ENCODE measurements at places on chromosomes 1 and 21.

DNA sequence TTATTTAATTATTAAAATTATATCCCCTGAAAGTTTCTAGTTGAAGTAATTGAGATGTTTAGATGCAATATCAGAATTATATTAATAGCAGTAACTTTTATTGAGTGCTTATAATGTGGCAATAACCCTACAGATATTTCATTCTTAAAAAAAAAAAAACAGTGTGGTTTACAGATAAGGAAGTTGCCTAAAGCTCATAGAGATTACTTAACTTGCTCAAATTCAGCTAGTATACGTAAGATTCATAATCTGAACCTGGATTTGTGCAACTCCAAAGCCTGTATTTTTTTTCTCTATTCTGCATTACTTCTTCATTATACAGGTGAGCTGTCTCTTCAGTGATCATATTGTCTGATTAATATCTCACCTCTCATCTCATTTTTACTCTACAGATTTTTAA is 156.0 kb upstream of the PTBP2 start:
- H3K27me3 ChIP-seq: no peaks in the 10 kb centered on the region
- no peak overlapping the region for H3K27ac ChIP-seq
- H3K36me3 ChIP-seq: no peaks in the 10 kb centered on the region

DNA sequence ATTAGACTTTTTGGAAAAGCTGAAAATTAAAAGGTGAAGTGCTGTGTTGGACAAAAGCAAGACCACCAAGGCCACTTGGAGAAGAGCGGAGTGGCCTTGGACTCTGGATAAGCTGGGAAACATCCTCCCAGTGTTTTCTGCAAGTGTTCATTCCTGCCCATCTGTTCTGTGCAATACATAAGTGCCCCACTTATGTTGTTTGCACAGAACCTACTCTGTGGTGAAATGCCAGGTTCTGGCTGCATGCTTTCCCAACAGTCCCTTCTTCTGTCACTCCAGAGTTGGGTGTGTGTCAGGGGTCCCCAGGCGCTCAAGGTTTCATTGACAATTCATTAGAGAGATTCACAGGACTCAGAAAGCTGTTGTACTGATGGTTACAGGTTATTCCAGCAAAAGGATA is 30.3 kb downstream of the NHLH2 start:
- DNase-seq: no peak
- H3K4me3 ChIP-seq: no peak overlapping the region
- H3K36me3 ChIP-seq: no peaks in the 10 kb centered on the region
- no peak overlapping the region for H3K27ac ChIP-seq
- H3K4me1 ChIP-seq: no peaks in the 10 kb centered on the region

DNA sequence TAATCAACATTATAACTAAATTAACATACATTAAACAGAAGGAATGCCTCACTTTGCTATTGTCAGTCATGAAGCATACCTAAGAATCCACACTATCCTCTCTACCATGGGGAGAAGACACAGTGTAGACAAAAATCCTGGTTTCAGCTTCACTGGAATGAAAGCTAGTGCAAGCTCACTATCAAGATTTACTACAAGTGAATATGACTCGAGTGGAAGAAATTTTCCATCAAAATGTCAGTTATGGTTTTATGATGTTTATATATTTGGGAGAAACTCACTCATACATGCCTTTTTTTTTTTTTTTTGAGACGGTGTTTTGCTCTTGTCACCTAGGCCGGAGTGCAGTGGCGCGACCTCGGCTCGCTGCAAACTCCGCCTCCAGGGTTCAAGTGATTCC is 424.3 kb downstream of the KCNT2 start:
- no peak overlapping the region for H3K4me3 ChIP-seq
- no peaks in the 10 kb centered on the region for H3K4me1 ChIP-seq
- no peak overlapping the region for H3K27ac ChIP-seq
- no peaks in the 10 kb centered on the region for H3K36me3 ChIP-seq
- DNase-seq: no peak

GRCh38 chr1:152806576-152806975 is at the start of gene LCE1C:
Gene LCE1C (minus strand): TSS chr1:152806651. CDS start chr1:152805478, 1,173 bp downstream.
- no peaks in the 10 kb centered on the region for H3K36me3 ChIP-seq
- no peaks in the 10 kb centered on the region for H3K4me1 ChIP-seq
- DNase-seq: no peak
- H3K4me3 ChIP-seq: no peak within 1 kb of the TSS
- H3K27me3 ChIP-seq: peaks cover 18% of the 10 kb centered on the region
- no peak within 1 kb of the TSS for H3K27ac ChIP-seq

- no peak overlapping the region for H3K4me3 ChIP-seq
- H3K27ac ChIP-seq: no peak overlapping the region
- H3K27me3 ChIP-seq: no peaks in the 10 kb centered on the region
- no peak for DNase-seq
- H3K4me1 ChIP-seq: no peaks in the 10 kb centered on the region
Observed at GRCh38 chr21:37101384-37101783, 28.3 kb downstream of the TTC3 start.

- H3K4me1 ChIP-seq: no peaks in the 10 kb centered on the region
- no peaks in the 10 kb centered on the region for H3K36me3 ChIP-seq
- DNase-seq: no peak
- peaks cover 13% of the 10 kb centered on the region for H3K27me3 ChIP-seq
Observed at GRCh38 chr1:156705321-156705917, at the start of gene CRABP2. Gene CRABP2 (minus strand): TSS chr1:156705583. CDS start chr1:156705446, 137 bp downstream.

GRCh38 chr1:152252157-152252556 is 28.2 kb upstream of the HRNR start:
- no peaks in the 10 kb centered on the region for H3K36me3 ChIP-seq
- no peak for DNase-seq
- H3K27me3 ChIP-seq: no peaks in the 10 kb centered on the region
- no peak overlapping the region for H3K4me3 ChIP-seq

- DNase-seq: no peak
- H3K36me3 ChIP-seq: peaks cover 6% of the 10 kb centered on the region
- H3K27ac ChIP-seq: peak overlapping the region; percentile 58
- peak overlapping the region; percentile 53 for H3K4me3 ChIP-seq
- H3K4me1 ChIP-seq: peaks cover 2% of the 10 kb centered on the region
- no peaks in the 10 kb centered on the region for H3K27me3 ChIP-seq
Observed at GRCh38 chr1:86382878-86383277, 13.2 kb downstream of the ODF2L start.

- no peak overlapping the region for H3K27ac ChIP-seq
- H3K4me3 ChIP-seq: no peak overlapping the region
- no peak for DNase-seq
- no peaks in the 10 kb centered on the region for H3K27me3 ChIP-seq
Observed at GRCh38 chr21:45069085-45069484, 5.3 kb upstream of the ADARB1 start.

- H3K4me1 ChIP-seq: no peaks in the 10 kb centered on the region
- DNase-seq: no peak
- H3K27me3 ChIP-seq: peaks cover 9% of the 10 kb centered on the region
- H3K27ac ChIP-seq: no peak overlapping the region
- no peak overlapping the region for H3K4me3 ChIP-seq
- no peaks in the 10 kb centered on the region for H3K36me3 ChIP-seq
Observed at GRCh38 chr1:200518524-200518923, 102.0 kb downstream of the KIF14 start.

- H3K27me3 ChIP-seq: no peaks in the 10 kb centered on the region
- H3K36me3 ChIP-seq: no peaks in the 10 kb centered on the region
- peaks cover 58% of the 10 kb centered on the region for H3K4me1 ChIP-seq
- H3K27ac ChIP-seq: no peak overlapping the region
- no peak overlapping the region for H3K4me3 ChIP-seq
- DNase-seq: no peak
Observed at GRCh38 chr1:31700468-31701090, 3.2 kb downstream of the COL16A1 start.

- H3K4me3 ChIP-seq: no peak overlapping the region
- peaks cover 27% of the 10 kb centered on the region for H3K4me1 ChIP-seq
- no peak for DNase-seq
Observed at GRCh38 chr1:9544926-9545325, 5.7 kb downstream of the SLC25A33 start.

GRCh38 chr1:39646232-39647081 is 7.0 kb upstream of the HEYL start:
- peaks cover 11% of the 10 kb centered on the region for H3K27me3 ChIP-seq
- H3K36me3 ChIP-seq: no peaks in the 10 kb centered on the region
- DNase-seq: no peak
- H3K4me3 ChIP-seq: no peak overlapping the region
- H3K27ac ChIP-seq: no peak overlapping the region
- no peaks in the 10 kb centered on the region for H3K4me1 ChIP-seq

DNA sequence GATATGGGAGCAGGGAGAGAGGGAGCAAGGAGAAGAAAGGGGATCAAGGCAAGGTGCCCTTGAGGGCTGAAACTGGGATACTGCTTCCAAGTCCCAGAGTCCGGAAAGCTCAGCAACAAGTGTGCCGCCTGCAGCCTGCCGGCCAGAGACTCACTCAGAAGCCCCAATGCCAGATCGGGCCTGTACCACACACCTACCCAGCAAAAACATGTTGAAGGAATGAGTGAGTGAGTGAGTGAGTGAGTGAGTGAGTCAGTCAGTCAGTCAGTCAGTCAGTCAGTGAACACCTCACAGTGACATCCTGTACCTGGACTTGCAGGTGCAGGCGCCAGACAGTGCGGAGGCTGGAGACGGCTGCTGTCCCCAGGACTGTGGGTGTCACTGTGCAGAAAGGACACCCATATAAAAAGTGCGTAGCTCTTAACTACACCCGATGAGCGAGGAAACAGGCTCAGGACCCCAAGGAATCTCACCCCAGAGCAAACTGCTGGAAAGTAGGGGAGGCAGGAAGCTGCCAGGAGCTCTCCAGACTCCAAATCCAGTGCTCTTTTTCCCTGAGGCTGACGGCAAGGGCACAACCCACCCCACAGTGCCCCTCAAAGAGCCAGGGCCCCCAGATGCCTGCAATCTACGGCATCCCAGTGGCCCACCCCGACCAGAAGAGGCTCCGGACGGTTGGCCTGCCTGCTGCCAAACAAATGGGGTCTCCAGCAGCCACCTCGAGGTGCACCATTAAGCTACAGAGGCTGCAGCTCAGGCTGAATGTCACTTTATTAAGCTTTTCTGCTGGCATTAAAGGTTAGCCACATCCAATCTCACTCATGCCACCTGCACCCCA is 261.7 kb downstream of the NPHP4 start:
- no peaks in the 10 kb centered on the region for H3K4me1 ChIP-seq
- H3K4me3 ChIP-seq: no peak overlapping the region
- no peaks in the 10 kb centered on the region for H3K36me3 ChIP-seq
- H3K27me3 ChIP-seq: peaks cover 14% of the 10 kb centered on the region
- DNase-seq: peak; percentile 42

- no peak for DNase-seq
- peaks cover 30% of the 10 kb centered on the region for H3K4me1 ChIP-seq
- H3K27ac ChIP-seq: peak overlapping the region; percentile 45
- no peaks in the 10 kb centered on the region for H3K27me3 ChIP-seq
- no peaks in the 10 kb centered on the region for H3K36me3 ChIP-seq
Observed at GRCh38 chr1:19400192-19400611, 85.1 kb downstream of the CAPZB start.

DNA sequence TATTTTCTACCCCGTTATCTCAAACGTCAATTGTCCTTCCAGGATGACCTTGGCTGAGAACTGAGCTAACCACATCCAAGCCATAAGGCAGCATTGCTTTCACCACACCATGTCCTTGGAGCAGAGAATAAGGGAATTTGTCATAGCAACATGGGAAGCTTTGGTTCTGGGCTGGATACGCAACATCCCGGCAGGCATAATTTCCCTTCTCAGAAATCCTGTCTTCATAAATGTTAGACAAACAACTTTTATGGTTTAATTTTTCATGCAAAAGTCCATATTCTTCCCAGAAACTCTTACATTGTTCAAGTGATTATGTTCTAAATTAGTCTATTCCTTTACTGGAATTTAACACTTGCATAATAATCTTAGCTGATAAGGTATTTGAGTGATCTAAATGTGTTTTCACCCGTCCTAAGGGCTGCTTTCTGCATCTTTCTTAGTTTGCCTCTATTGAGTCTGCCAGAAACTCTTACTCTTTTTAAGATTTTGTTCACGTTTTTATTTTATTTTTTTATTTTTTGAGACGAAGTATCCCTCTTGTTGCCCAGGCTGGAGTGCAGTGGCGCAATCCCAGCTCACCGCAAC is 51.8 kb downstream of the KCNJ15 start:
- H3K27ac ChIP-seq: no peak overlapping the region
- no peak overlapping the region for H3K4me3 ChIP-seq
- H3K36me3 ChIP-seq: no peaks in the 10 kb centered on the region
- peaks cover 12% of the 10 kb centered on the region for H3K27me3 ChIP-seq
- no peaks in the 10 kb centered on the region for H3K4me1 ChIP-seq

DNA sequence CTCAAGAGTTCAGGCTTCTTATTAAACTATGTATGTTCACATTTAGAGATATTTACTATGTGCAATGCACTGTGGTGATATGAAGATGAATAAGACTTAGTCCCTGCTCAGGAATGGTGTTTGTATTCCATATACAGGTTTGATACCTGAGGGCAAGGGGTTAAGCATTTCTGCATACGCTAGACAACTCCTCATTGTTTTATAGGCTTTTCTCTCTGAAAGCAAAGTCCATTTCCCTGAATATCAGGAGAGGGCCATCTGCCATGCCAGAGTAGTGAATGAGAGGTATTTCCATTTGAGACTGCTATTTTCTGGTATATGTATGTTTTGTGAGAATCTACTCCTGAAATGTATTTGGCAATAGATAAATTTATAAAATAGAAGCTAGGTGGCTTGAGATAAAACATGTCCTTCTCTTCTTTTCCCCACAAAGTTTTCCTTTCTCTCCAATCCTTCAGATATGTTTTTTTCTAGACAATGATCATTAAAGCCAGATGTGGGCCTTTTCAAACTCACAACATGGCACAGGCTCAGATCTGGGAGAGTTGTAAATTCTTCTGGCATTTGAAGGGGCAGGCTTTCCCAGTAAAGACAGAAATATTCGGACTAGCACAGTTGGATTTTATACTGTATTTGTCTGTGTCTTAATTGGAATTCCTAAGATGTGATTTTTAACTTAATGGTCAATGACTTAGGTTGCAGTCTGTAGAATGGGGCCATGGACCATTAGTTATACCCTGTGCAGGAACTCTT is 73.3 kb upstream of the WDR26 start:
- no peak overlapping the region for H3K4me3 ChIP-seq
- no peak overlapping the region for H3K27ac ChIP-seq

GRCh38 chr21:32538147-32538792 is 47.1 kb downstream of the TCP10L start:
- H3K27me3 ChIP-seq: no peaks in the 10 kb centered on the region
- no peaks in the 10 kb centered on the region for H3K36me3 ChIP-seq
- H3K4me3 ChIP-seq: peak overlapping the region; percentile 50
- H3K4me1 ChIP-seq: peaks cover 37% of the 10 kb centered on the region

DNA sequence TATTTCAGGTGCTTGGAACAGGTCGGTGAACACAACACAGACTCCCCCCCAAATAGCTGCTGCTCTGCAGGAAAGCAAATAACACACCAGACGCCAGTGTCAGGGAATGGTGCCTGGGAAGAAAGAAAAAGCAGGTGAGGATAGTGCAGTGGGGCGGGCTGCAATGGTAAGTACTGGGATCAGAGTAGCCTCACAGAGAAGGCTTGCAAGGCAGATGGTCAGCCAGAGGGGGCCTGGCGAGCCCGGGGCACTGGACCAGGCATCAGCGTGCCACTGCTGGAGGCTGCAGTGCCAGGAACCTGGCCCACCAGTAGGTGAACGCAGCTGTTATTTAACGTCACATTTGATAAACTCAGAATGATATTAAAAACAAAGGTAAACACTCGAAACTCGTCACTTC is 60.0 kb downstream of the POFUT2 start:
- H3K27me3 ChIP-seq: peaks cover 30% of the 10 kb centered on the region
- peaks cover 31% of the 10 kb centered on the region for H3K4me1 ChIP-seq
- H3K36me3 ChIP-seq: no peaks in the 10 kb centered on the region
- H3K4me3 ChIP-seq: peak overlapping the region; percentile 18

- peaks cover 17% of the 10 kb centered on the region for H3K4me1 ChIP-seq
- H3K36me3 ChIP-seq: no peaks in the 10 kb centered on the region
- no peak within 1 kb of the TSS for H3K27ac ChIP-seq
- no peak for DNase-seq
Observed at GRCh38 chr1:153627715-153628626, at the start of gene S100A1. Gene S100A1 (plus strand): TSS chr1:153628434. CDS start chr1:153630522, 2,088 bp downstream.
